ENCODE measurements at places on chromosomes 1 and 21.
A peak's percentile ranks its signal among the peaks of the same experiment; 100 is the strongest.

- DNase-seq: peak; percentile 13
Observed at GRCh38 chr1:17883136-17883535, 128.0 kb downstream of the ACTL8 start.

DNA sequence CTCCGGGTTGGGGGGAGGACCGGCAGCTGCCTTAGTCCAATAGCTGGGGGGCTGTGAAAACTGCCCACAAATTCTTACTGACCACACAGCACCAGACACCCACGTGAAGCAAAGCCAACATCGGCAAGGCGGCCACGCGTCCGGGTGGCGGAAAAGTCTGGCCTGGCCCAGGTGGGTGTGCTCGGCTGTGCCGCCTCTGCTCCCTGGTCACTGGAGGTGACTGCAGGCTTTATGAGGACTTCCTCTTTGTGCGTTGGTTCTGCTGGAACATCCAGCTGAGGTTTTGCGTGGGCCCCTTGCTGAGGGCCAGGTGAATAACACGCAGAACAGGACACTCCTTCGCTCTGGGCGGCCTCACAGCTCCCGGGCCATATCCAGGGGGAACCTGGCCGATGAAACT lies 35.4 kb downstream of the FAAP20 start:
- DNase-seq: no peak

DNA sequence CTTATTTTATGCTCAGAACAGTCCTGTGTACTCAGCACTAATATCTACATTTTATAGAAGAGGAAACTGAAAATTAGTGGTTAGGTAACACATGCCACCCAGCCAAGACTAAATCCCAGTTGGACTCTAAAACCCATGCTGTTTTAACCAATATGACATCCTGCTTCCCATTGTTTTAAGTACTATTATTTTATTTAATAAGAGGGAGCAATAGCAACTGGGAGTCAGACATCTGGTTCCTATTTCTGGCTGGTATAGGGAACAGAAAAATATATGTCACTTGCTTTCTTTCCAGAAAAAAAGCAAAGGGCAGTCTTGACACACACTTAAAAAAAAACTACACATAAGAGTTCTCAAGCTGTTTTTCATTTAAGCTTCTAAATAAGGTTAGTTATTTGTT lies 11.9 kb downstream of the KLHL12 start:
- no peak for DNase-seq

DNA sequence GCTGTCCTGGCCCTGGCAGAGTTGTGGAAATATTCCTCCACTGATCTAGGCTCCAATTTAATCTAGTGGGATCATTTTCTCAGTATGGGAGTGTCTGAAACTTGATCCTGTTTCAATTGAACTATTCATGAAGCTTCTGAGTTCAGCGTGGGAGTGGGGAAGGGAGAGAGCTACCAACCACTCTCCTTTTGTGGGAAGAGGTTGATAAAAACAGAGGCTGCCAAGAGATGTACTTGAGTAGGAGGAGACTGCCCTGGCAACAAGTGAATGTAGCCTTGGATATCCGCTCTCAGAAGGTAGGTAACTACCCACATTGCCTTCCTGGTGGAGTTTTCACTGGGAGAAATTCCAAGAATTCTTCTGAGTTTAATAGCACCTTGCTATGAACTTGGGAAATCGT lies at the start of gene CTXND2:
Gene CTXND2, plus strand, starts transcription at position 119 of the 400 bp plus-strand sequence. CDS start 25,179 bp downstream, outside the sequence.
- no peak for DNase-seq

- no peak for DNase-seq
Observed at GRCh38 chr1:177340601-177341067, 169.9 kb downstream of the BRINP2 start.

GRCh38 chr1:87206044-87206831 lies 122.4 kb upstream of the LMO4 start:
- no peak for DNase-seq

DNA sequence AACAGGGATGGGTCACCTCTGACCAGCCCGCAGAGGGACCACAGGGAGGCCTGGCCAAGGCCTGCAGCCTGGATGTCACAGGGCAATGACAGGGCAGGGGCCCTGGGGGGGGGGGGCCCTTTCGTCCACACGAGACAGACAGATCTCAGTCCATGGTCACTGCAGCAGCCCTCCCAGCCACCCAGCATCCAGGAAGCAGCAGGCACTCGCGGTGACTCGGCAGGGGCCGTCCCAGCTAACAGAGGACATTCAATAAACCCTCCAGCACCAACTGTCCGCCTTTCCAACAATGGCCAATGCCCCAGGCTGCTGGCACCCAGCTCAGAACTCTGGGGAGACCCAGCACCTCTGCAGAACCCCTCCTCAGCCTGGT lies 32.9 kb downstream of the MEGF6 start:
- DNase-seq: no peak

DNA sequence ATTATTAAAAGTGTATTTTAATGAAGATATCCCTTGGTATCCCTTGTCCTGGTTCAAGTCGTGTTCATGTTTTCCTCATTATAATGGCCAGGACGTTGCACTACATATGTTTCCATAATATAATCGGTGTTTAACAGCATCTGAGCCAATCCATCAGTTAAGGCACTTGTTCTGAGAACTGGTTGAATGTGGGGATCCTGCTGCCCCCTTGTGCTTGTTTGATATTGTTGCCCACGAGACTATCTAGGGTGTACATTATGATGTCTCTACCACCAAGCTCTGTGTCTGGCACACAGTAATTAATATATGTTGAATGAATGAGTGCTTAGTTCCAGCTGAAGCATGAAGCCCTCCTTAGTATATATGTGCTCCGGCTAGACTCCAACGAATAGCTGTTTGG lies 193.0 kb downstream of the CACNA1E start:
- no peak for DNase-seq

GRCh38 chr1:211420389-211420788 lies 71.6 kb downstream of the RD3 start:
- no peak for DNase-seq

GRCh38 chr21:44738621-44739020 lies 27.2 kb upstream of the TSPEAR start:
- no peak for DNase-seq

GRCh38 chr1:162276493-162276892 lies 100.2 kb downstream of the SPATA46 start:
- DNase-seq: no peak

DNA sequence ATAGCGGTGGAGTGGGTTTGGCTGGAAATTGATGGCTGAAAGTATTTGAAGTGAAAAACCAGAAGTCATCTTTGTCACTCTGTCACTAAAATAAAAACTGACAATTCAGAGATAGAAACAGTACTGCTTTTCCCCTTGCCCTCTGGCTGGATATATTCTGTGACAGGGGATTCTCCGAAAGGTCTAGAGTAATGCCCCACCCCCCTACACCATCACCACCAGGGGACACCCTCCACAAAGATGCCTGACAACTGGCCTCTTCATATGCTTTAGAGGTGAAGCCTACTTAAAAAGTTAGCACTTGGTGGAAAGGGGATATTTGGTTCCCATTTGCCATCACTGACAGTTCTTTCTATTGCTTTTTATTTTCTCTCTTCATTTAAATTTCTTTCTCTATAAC lies 73.5 kb downstream of the SGIP1 start:
- DNase-seq: no peak

DNA sequence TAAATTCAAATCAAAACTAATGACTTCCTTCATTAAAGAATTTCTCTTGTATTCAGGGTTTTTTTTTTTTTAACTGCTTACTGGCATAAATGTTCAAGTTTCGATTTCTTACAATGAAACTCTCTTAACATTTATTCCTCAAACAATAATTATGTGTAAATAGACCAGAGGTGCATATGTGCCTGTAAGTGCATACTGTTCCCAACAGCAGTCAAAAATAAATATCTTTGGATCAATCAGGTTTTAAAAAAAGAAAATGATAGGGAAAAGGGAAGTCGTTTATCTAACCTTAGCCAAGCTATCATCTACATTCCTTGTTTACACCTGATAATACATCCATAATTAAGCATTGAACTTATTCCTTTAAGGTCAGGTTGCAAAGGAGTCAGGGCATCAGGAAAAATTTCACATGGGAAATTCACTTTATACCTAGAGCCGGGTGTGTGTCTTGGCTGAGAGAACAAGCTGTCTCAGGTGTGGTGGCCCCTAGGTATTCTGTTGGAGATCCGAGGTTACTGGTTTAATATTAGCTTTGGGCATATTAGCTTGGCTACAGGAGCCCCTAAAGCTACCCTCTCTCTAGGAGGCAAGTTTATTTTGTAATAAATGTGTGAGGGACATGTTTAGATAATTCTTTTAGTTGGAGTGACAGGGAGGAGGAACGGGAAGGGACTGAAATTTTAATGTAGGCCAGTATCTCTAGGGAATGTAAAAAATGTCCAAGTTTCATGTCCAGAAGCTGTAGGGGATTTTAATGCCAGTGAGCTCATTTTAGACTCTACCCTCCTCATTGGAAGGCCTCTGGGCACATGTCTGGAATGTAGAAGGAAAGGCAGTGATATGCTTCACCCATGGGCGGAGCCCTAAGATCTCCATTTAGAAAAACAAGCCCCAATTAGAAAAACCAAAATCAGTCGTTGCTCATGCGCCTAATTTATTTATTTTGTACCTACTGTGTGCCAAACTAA lies 327.9 kb upstream of the PROX1 start:
- DNase-seq: no peak

DNA sequence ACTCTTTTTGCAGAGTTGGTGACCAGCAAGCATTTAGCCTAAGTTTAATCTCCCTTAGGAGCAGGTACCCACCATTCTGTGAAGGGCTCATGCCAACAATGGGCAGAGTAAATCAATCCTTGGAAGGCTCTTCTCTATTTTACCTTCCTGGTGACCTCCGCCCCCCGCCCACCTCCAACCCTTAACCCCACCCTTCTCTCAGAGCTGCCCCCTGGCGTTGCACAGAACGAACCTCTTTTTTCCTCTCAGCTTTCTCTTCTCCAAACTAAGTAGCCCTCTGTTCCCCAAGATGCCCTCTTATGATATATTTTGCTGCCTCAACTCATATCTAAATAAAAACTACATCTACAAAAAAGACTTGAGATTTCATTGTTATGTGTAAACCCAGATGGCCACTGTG lies 186.8 kb downstream of the SEC16B start:
- DNase-seq: no peak

DNA sequence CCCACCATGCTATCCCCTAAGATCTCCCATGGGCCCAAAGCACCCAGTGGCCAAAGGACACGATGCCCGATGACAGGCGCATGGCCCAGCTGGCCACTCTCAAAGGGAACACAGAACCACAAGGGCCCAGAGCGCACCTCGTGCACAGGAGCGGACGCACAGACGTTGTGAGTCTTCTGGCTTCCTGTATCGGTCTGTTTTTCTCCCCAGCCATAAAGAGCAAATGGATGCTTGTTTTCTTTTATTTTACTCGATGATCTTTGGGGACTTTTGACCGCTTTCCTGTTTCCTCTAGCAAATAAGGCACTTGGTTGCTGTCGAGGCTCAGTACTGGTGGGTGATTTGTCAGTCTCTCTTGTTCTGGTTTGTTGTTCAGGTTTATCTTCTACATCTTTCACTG lies 16.2 kb downstream of the CCSAP start:
- no peak for DNase-seq

DNA sequence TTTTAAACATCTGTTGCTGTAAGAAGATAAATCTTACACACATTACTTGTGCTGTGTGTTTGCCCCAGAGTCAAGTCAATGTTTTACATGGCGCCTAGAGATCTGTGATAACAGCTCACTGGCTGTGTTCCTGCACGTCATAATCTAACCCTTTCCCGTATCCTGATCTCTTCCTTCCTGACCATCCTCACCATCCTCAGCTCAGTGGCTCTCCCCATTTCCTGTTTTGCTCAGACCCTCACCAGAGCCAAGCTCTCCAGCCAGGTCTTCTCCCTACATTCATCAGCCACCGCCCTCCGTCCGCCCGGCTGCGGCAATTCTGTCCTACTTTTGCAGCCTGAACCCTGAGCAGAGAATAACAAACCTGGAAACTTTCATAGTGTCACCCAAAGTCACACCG lies 824.7 kb downstream of the USP25 start:
- no peak for DNase-seq

GRCh38 chr1:74681449-74681848 lies 7.9 kb upstream of the ERICH3 start:
- DNase-seq: no peak

DNA sequence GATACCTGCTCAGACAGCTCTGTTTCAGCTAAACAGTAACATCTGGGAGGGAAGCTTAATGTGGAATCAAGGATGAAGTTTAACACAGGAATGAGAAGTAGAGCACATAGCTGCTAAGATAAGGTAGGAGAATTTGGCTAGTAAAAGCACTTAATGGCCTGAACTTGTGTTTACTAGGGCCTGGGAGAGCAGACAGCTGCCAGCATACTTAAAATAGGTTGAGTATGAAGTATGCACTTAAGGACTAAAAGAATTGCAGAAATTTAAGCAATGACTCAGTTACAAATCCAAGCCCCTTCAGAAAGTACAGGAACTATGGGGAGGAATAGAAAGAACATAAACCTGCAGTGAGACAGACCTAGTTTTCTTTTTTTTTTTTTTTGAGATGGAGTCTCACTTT lies 53.0 kb downstream of the BACH1 start:
- DNase-seq: no peak

DNA sequence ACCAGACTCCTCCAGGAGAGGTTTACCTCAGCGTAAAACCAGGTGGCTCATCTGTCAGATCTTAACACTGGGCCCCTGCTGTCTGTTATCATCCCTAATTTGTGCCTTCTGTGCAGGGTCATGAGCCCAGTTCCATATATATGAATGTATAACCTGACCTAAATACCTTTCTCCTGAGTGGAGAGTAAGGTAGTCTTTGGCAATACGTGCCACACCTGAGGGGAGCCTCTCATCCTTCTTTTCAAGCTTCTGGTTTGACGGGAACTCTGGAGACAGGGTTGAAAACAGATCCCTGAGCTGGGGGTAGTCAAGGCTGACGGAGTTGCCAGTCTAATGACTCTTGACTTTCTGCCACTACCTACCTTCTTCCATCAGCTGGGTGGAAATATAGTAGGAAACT lies 4.1 kb downstream of the SFT2D2 start:
- DNase-seq: no peak

- DNase-seq: no peak
Observed at GRCh38 chr1:66335859-66336640, 197.9 kb upstream of the SGIP1 start.

DNA sequence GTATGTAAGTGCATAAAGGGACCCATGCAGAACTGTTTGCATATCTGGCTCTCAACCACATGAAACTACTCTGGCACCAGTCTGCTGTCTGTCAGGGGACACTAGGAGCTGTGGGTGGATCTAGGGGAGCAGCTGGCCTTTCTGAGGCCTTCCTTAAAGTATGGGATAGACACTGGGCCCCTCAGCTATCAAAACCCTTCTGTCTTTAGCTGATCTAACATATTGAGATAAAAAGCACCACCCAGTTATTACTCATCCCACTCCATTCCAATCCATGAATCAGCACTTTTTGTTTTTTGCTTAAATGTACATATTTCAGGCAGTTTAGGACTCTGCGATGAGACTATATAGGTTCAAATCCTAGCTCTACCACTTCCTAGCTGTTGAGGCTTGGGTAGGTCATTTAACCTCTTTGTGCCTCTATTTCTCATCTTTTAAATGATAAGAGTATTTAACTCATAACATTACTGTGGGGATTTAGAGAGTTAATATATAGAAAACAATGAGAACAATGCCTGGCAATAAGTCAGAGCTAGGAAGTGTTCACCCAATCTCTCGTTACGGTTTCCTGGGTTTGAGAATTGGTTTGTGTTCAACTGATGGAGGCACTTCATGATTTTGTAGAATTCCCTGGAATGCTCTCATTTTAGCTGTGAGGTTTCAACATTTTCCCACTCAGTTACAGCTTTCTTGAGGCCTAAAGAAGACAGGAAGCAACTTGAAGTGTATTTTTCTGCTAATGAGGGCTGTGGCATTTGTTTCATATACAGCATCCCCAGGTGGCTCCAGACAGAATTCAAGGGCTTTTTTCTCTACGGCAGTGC lies 68.9 kb downstream of the LRIG2 start:
- DNase-seq: no peak

GRCh38 chr1:160068225-160068624 lies 1.7 kb downstream of the KCNJ10 start:
- DNase-seq: no peak

Measured in mesothelial cell of epicardium (in vitro differentiated cells).